Left renal pelvis (tissue), 4 donors: ENCODE measurements at places on chromosomes 5 and 9. TPM values are rescaled to one million over a fixed set of nuclear protein-coding genes. Genes with fewer than 3 reads are reported as not detected.

MARCOL gene
- not detected for polyA plus RNA-seq

CCDC69 gene
- polyA plus RNA-seq: 5.2 TPM

ELOVL7 gene
- polyA plus RNA-seq: 18.2 TPM

ADGRV1 gene
- 1.7 TPM for polyA plus RNA-seq

NTNG2 gene
- polyA plus RNA-seq: 0.37 TPM

BTNL3 gene
- polyA plus RNA-seq: 0.11 TPM

OR1J2 gene
- not detected for polyA plus RNA-seq

TTC33 gene
- polyA plus RNA-seq: 38.8 TPM

IL5 gene
- 0.31 TPM for polyA plus RNA-seq

PROB1 gene
- 2.8 TPM for polyA plus RNA-seq

GRCh38 chr5:137843676-137844299 is 23.9 kb upstream of the MYOT start:
- no peak for DNase-seq

GRCh38 chr5:96566833-96567587 is 95.2 kb upstream of the CAST start:
- no peak for DNase-seq

GRCh38 chr5:142254431-142254830 is 70.4 kb downstream of the SPRY4 start:
- DNase-seq: no peak

GRCh38 chr9:1920386-1920785 is 94.8 kb upstream of the SMARCA2 start:
- no peak for DNase-seq

DNA sequence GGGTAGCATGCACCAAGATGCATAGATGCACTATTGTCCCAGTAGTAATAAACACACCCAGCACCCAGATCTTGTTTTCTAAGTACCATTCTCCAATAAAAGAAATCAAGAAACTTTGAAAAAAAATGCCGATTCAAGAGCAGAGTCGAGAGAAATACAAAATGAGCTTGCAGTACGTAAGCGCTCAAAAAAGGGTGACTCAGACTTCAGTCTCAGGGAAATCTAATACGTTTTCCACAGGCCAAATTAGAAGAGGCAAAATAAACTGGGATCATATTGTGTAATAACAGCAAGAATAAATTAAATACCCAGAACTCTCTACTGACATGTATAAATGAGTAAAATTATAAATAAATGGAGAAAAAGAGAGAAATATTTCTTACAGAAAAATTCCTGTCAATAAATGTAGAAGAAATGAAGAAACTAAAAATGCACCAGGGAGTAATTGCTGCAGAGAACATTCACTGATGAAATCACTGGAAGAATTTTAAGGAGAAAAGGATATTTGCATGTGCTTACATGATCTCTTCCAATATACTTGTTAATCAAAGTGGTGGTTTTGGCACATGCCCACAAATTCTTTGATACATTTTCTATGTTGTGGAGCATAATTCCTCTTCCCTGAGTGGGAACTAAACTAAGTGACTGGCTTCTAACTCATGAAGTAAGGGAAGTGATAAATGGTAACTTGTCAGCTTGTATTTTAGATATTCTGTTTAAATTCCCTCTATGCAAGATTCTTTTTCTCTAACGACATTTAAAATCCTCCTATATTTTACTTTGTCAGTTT is 567.6 kb upstream of the ADAMTS16 start:
- DNase-seq: no peak

DNA sequence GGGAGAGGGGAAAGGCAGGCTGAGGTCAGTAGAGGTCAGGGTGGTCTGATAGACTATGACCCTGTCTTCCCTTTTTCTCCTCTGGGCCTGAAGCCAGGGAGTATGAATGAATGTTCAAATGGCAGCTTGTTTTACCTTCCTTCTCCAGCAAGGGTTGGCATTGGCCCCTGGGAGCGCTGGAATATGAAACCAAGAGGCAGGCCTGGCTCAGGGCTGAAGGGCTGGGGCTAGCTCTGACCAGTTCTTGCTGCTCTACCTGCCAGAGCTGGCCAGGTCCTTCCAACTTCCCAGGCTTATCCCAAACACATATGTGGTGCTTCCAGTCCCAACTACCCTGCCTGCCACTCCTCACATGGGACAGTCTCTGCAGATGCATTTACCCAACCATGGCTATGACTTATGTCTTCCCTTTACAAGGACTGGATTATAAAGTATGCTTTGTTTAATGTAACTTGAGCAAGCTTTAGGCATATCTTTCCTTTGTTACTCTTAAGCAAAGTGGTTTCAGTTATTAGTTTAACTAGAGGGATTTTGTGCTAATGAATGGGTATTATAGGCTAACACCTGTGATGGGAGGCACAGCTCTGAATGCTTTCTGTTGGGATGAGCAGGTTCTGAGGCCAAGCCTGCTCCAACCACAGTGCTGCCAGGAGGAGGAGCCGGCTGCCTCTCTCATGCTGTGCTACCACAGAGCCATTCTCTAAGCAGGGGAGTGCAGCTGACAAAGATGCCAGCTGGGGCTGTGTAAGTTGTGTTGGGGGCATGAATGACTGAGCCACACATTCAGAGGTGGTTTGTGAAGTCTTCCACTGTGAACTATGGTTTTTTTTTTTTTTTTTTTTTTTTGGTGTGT is 6.1 kb downstream of the CCNI2 start:
- no peak for DNase-seq

GRCh38 chr5:14216902-14217301 is 73.8 kb downstream of the TRIO start:
- DNase-seq: no peak

GRCh38 chr5:98568336-98568735 is 205.1 kb upstream of the RGMB start:
- no peak for DNase-seq

- no peak for DNase-seq
These were observed 27.9 kb downstream of the RHOBTB3 start for GRCh38 chr5:95759005-95759404.

DNA sequence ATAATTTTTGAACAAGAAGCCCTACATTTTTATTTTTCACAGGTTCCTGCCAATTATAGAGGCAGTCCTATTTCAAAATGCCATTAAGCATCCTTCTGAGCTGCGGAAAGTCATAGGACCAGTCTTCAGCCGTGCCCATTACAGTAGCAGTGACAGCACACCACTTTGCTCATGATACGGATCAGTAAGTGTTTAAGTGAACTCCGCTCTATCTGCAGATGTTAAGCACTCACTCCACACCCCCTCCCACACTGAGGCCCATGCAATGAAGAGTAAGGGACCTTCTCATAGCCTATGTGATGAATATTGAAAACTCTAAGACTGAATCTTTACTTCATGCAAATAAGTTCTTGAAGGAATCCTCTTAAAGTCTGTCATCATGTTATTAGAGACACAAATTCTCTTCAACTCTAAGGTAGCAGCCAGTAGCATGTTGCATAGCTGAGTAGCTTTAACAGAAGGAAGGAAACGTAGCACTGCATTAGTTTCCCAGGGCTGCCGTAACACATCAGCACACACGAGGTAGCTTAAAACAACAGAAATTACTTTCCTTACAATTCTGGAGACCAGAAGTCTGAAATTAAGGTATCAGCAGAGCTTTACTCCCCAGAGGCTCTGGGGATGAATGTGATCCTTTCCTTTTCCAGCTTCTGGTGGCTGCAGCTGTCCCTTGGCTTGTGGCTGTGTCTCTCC is 20.3 kb upstream of the TAF11L2 start:
- peak; percentile 14 for DNase-seq

DNA sequence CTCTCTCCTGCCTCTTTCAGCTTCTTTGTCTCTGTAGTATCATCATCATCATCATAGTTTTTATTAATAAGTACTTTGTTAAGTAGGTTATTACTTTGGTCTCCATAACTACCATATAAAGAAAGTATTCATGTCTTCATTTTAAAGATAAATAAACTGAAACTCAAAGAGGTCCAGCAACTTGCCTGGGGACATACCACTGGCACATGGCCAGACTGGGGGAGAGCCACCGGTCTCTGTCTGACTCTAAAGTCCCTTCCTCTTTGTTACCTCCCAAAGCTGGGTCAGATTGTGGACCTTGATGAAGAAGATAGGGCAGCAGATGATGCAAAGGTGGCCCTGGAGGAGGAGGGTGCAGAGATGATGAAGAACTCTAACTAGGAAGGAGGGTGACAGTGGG is 8.5 kb downstream of the CDX1 start:
- no peak for DNase-seq

- peak; percentile 65 for DNase-seq
These were observed 130.9 kb upstream of the SLC30A5 start for GRCh38 chr5:68962757-68963484.

DNA sequence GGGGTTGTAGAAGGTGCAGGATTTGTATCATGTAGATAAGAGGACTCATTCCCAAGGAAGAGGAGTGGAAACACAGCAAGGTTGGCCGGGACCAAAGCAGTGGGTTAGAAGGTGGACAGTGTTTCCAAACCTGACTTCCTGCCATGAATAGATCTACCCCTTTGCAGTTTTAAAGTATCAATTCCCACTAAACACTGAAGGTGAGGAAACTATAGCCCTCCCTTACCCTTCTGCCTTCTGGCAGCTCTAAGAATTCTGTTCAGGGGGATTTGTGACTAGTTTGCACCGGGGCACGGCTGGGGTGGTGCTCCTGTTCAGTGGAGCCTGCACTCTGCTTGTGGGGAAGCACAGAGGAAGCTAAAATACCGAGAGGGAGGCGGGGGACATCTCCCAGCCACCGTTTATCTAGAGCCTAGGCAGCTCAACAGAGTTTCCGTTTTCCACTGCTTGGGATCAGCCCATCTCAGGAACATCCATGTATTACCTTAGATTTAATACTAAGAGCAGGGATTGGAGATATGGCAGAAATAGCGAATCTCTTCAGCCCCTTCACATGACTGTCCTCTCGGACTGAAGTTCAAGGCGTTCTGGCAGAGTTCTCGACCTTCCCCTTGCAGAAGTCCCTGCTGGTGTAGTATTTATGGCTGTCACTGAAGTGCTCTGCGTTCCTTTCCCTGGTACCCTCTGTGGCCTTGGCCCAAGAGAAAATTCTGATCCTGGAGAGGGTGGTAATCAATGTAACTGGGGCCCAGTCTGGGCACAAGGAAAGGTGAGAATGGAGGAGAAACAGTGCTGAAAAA is 5.4 kb downstream of the ISL1 start:
- DNase-seq: no peak

DNA sequence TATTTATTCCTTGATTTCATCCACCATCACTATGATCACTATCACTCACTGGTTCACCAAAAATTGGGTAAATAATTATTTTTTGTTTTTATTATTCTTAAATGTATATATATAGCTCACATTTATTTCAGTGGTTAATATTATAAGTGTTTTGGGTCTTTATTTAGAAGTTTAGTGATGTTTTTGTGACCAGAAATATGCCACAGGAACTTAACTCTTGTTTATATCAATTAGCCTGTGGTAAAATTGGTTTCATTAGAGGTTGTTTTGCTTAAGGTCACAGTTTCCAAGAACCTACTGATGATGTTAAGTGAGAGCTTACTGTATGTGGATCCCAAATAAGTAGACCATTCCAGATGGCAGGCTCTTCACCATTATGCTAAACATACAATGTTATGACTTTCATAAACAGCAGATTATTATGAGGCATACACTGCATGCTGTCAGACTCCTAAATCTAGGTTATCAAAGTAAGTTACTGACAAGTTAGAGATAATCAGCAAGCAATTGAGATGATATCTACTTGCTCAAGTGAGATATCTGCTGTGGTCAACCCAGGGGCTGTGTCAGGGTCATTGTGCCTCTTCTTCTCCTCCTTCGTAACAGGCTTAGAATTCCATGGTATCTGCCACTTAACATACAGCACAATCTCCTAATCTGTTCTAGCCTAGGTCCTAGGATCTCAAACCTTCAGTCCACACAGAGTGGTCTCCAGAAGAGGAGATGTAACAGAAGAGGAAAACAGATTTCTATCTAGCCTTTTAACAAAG is 57.6 kb downstream of the NR3C1 start:
- no peak for DNase-seq

- DNase-seq: no peak
These were observed 620.6 kb upstream of the DAB2 start for GRCh38 chr5:40045429-40045828.

DNA sequence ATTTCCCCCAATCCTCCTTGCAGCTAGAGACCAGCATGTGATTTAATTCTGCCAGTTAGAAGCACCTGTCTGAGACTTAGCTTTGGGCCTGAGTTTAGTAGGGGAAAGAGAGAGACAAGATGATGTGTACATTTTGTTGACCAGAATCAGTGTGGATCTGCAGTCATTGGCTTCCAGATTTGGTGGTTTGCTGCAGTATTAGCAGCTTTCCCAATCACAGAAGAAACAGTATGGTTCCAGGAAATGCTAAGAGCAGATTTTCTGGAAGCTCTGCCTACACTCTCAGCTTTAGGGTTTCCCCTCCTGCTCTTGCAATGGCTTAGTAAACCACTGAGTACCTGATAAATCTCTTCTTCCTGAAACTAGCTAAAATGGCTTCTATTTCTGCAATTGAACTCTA is 48.8 kb upstream of the FREM1 start:
- DNase-seq: no peak

- DNase-seq: peak; percentile 27
These were observed 48.7 kb upstream of the C5orf58 start for GRCh38 chr5:170183816-170184687.

DNA sequence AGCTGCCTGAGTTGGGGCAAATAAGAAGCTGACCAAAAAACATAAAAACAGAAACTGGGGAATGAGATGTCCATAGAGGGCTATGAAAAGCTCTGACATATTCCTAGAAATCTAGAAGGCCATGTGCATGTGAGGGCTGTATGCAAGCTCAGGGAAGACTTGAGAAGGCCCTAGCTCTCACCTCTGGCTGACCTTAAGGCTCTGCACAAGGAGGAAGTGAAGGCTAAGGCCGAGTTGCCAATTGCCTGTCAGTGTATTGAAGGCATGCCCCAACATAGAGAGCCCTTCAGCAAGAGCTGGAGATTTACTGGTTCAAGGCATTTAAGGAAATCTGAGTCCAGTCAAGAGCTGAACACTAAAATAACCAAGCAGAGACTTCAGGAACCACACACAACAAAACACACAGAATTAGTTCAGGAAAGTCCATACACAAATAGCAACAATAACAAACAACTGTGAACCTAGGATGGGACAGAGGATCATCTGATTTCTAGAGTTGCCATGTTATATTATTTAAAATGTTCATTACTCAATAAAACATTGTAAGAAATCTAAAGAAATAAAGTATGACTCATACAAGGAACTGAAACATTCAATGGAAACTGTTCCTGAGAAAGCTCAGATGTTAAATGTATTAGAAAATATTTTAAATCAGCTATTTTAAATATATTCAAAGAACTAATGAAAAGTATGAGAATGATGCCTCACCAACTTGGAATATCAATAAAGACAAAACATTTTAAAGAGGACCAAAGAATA is 161.8 kb downstream of the AUH start:
- DNase-seq: no peak

GRCh38 chr5:33244441-33245150 is 196.2 kb upstream of the TARS1 start:
- DNase-seq: no peak

- peak; percentile 40 for DNase-seq
These were observed 9.9 kb upstream of the FBP2 start for GRCh38 chr9:94603259-94604160.

DNA sequence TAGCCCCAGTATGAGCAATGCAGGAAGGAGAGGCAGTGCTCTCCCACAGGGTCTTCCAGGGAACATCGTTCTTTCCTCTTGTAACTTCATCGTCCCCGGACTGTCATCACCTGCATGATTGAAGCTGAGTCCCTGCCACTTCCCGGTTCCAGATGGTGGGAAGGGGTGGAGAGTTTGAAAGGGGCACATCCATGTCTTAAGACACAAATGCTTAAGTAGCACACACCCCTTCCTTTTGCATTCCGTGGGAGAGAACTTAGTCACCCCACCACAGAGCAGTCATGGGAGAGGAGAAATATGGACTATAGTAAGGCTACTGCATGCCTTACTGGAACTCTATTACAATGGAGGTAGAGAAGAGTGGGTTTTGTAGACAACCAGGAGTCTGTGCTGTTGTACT is 165.3 kb upstream of the GAS1 start:
- no peak for DNase-seq
